NCI-H1930 (cell line): ENCODE measurements at places on chromosomes 13 and 19.

DNA sequence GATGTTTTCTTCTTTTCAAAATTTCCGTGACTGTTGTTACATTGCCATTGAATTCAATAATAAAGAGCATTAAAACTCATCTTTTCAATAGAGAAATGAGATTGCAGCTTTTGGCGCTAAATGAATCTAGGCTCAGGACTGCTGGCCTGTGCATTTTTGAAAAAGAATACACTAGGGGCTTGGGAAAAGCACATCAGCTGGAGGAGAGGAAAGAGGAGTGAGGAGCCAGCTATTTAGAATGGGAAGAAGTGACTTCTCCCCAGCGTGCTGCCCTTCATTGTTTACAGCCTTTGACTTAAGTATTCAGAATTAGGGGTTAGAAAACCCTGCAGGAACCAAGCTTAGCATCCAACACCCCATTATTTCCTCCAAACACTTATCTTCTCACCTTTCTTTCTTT is 43.3 kb downstream of the TNFSF11 start:
- DNase-seq = no peak

GRCh38 chr13:44686531-44686934 is 110.4 kb upstream of the TSC22D1 start:
- DNase-seq = no peak

DNA sequence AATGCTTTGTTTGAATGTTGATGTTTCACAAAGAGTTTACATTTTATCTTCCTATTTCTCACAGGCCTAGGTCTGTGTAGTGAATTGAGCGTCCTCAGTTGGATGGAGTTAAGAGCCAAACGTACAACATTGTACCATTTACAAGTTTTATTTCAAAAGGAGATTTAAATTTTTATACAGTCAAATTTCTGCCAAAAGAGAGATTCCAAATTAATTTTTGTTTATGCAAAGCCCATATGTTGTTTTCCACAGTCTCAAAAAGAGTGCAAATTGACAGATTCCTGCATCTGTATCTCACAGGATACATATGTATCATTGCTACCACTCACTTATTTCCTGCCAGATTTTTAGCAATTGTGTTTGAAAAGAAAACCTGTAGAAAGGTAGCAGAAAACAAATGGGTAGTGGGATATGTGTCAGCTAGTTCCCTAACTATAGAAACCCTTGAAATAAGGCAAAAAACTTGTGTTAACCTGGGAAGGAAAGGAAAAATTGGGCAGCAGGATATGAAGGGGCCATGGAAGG is 46.1 kb downstream of the DGKH start:
- no peak for DNase-seq

DNA sequence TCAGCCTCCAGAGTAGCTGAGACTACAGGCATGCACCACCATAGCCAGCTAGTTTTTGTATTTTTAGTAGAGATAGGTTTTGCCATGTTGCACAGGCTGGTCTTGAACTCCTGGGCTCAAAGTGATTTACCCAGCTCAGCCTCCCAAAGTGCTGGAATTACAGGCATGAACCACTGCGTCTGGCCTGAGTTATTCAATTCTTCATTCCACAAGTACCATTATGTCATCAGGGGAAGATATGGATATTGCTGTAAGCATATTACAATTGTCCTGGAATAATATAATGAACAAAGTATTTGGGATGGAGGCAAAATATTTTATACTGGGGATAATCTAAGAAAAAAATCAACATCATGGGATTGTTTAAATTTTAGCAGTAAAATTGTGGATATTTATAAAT is 646.0 kb upstream of the SLITRK6 start:
- no peak for DNase-seq

GRCh38 chr19:58362272-58362994 is at the start of gene ZNF497:
Gene ZNF497 (minus strand): TSS chr19:58362751. CDS start chr19:58357635, 5,116 bp downstream.
- DNase-seq = peak; percentile 96

- DNase-seq = no peak
Measured at GRCh38 chr13:106318941-106319411, 216.5 kb downstream of the EFNB2 start.

DNA sequence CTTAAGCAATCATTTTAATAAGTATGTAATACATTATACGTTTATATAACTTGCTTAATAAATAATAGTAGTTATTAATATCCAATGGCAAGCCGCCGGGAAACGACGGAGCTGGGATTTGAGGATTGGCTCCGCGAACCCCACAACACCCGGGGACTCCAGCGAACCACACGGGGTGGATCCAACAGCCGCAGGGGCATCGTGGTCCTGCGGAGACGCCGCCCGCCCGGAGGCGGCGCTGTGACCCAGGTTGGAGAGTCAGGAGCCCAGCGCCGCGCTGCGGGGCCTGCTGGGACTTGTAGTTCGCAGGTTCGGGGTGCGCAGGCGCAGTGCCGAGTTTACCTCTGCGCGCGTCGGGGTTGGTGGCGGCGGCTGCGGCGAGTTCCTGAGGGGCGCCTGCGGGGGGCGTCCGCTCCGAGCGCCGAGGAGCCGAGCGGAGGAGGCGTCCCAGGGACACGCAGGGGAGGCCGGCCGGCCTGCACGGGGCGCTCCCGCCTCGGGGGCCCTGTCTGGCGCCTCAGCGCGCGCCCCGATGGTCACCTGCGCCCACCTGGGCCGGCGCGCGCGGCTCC is at the start of gene ZNF554:
TSS of gene ZNF554 (plus strand) at position 329 of the 572 bp plus-strand sequence. CDS start at position 533, 204 bp downstream.
- DNase-seq = peak; percentile 95

DNA sequence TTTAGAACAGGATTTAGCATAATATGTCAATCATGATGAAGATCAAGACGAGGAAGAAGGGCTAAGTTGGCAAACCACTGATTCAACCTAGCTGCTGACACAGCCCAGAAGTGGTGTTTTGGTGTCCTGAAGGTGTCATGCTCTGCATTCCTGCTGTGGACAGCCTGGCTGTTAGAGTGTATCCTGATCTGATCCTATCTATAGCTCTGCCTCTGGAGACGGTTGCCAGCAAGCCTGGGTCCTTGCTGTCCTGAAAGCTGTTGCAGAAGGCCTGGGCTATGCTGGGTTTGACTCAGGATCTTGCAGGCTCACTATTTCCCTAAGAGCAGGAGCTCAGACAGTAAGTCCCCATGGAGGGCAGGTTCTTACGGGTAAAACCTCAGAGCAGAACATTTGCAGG is 416.4 kb downstream of the TSHZ3 start:
- no peak for DNase-seq

DNA sequence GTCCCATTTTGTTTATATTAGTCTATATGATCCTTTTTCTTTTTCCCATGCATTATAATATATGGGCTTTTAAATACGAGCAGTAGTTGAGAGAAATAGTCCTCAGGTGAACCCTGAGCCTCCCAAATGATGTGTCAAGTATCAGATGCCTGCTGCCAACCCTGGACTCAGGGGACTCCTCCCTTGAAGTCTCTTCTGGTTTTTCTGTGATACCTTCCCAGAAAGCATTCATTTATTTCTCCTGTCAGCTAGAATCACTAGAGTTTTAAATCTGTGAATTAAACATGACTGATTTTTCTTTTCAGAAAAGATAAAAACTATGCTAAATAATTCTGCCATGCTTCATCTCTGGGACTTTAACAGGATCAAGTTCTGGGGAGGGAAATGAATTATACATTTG is 184.6 kb downstream of the LIG4 start:
- no peak for DNase-seq

DNA sequence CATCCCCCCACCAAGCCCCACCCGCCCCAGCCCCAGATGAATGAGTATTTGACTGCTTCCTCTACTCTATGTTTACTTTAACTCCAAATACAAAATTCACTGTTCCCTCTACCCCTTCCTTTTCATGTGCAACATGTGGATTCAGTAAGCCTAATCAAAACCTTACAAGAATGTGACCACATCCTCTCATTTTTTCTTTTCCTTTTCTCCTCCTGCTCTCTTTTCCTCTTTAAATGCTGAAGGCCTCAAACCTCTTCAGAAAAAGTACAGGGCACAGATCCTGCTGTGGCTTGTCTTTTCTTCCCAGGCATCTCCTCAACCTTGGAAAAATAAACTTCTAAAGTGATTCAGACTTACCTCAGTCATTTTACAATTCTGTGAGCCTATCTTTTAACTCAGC is 119.0 kb downstream of the MYCBP2 start:
- no peak for DNase-seq

DNA sequence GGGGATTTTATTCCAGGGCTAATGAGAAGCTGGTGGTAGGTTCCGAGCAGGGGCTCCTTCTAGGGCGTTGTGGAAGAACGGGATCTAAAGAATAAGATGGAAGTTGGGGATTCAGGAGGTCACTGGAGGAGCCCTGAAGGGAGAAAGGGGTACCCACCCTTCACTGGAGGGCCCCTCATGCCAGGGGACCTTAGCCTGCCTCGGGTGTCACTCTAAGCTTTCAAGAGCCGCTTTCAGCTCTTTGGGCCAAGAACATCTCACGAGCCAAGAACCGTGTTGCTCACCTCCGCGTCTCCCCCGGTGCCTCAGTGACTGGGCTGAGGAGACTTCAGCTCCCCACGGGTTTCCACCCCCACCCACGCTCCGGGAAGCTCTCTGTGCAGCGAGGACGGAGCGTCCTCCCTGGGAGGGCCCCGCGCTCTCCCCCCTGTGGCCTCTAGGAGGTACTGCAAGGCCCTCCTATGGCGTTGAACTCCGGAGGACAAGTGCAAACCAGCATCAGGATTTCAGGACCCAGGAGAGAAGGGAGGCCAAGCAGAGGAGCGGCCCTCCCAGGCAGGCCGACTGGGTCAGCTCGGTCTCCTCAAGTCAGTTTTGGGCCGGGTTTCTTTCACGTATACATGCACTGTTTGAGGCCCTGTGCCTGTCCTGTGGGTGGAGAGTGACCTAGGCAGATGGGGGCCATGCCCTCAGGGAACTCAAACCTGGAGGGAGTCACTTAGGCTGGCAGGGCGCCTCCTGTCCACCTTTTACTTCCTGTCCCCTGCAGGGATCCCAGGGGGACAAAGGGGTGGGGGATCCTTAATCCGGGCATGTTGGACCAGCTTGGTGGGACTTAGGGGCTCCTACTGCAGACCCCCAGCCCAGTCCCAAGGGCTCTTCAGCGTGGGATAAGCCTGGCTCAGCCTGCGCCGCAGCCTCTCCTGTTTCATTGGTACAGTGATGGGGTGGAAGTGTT is 5.1 kb upstream of the KRTDAP start:
- peak; percentile 59 for DNase-seq

DNA sequence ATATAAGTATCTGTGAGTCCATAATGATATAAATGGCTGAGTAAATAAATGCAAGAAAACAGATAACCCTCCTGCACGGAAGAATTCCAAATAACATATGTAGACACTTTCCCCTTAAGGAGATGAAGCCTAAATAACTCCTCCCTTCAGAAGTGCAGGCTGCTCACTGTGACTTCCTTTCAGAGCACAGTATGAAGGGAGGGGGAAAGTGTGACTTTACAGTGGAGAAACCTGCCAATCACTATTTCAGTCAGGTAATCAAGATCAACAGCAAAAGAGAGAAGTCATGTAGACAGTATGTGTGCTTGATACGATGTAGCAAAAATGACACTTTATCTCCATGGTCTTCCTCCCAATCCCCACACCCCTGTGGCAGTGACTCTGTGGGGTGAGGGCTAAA is 7.1 kb downstream of the GGACT start:
- no peak for DNase-seq

GRCh38 chr19:48501494-48502349 is 9.9 kb downstream of the LMTK3 start:
- DNase-seq = peak; percentile 85

- no peak for DNase-seq
Measured at GRCh38 chr19:39154100-39154628, 28.6 kb downstream of the PAK4 start.

- no peak for DNase-seq
Measured at GRCh38 chr19:58388175-58388526, 1.1 kb downstream of the RPS5 start.

DNA sequence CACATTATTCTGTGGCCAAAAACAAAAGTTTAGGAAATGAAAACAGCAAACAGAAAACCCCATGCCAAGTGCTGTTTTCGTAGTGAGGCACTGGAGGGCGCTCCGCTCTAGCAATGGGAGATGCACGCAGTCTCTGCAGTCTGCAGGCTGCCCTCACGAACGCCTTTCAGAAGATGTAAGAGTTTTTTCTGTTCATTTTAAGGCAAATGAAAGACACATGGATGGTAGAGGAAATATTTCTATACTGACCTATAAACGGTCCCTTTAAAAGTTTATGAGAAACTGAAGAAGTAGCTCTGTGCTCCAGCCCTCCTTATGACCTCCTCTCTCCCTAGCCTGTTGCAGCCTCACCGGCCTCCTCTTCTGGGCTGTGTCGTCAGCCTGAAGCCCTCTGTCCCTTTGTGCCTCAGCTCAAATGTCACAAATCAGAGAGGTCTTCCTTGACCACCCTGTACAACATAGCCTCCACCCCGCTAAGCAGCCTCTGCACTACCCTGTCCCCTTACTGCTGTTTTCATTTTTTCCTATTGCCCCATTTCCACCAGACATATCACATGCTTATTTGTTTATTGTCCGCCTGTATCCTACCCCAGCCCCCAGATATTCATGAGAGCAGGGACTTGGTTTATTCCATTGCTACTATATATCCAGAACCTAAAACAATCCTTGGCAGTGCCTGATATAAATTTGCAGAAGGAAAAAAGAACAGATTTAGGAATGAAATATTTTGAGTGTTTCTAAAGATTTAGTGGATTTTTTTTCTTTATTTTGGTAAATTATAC is 116.4 kb downstream of the TM9SF2 start:
- DNase-seq = no peak

DNA sequence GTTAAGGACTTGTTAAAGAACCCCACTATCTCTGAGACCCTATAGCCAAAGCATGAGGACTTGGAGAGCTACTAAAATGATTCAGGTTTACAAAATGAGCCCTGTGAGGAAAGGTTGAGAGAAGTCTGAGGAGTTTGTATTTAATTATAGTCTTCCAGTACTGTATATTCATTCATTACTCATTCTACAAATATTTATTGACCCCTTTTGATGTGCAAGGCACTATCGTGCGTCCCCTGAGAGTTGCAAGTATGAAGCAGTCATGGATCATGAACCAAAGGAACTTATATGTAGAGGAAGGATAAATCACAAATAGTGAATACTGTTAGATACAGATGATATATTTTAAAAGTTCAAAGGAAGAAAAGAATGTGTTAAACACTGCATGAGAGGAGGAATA is 84.4 kb downstream of the DNAJC15 start:
- no peak for DNase-seq

DNA sequence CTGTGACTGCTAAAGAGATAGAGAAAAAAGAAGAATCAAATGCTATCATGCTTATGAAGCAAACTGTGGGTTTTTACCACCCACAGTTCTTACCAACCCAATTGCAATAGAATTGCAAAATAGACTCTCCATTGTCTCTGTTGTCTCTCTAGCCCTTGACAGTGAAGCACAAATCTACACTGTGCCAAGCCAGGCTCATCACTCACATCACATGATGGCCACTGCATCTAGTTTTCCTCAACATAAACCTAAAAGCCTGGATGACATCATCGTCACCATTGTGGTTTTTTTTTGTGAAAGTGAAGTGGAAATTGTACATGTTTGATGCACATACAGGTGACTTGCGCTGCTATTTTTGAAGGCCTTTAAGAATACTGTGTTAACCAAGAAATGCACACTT is 56.1 kb downstream of the KL start:
- DNase-seq = no peak

DNA sequence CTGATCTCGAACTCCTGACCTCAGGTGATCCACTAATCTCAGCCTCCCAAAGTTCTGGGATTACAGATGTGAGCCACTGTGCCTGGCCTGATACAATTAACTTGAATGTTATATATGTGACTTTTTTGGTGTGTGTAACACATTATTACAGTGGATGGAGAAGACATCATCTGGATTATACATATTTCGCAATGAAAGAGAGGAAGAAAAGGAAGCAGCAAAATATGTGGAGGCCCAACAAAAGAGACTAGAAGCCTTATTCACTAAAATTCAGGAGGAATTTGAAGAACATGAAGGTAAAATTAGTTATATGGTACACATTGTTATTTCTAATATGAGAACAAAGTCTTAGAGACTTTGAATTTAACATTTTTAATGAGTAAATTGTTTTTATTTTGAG is 55.5 kb downstream of the BRCA2 start:
- DNase-seq = no peak
